ENCODE measurements at places on chromosomes 16 and 17.
A peak's percentile ranks its signal among the peaks of the same experiment; 100 is the strongest.

DNA sequence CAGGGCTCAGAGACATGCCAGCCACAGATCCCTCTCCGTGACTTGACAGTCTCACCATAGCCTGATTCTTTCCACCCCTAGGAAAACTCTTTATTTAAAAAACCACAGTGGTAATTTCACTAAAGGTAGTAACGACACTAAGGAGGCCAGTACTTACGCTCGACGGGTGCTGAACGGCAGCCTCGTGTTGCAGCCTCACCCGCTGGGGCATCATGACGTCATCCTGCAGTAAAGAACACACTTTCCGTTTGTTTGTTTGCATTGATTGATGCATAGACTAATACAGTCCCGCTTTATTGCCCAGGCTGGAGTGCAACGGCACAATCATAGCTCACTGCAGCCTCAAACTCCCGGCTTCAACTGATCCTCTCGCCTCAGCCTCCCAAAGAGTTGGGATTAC, 65.1 kb upstream of the METRNL start:
- DNase-seq, result no peak

- no peak for DNase-seq
Observed at GRCh38 chr17:39365242-39365641, 36.2 kb downstream of the FBXL20 start.

- DNase-seq, result no peak
Observed at GRCh38 chr17:4050971-4051370, 86.7 kb upstream of the ATP2A3 start.

GRCh38 chr16:66004699-66005098, 361.8 kb upstream of the CDH5 start:
- DNase-seq, result no peak

DNA sequence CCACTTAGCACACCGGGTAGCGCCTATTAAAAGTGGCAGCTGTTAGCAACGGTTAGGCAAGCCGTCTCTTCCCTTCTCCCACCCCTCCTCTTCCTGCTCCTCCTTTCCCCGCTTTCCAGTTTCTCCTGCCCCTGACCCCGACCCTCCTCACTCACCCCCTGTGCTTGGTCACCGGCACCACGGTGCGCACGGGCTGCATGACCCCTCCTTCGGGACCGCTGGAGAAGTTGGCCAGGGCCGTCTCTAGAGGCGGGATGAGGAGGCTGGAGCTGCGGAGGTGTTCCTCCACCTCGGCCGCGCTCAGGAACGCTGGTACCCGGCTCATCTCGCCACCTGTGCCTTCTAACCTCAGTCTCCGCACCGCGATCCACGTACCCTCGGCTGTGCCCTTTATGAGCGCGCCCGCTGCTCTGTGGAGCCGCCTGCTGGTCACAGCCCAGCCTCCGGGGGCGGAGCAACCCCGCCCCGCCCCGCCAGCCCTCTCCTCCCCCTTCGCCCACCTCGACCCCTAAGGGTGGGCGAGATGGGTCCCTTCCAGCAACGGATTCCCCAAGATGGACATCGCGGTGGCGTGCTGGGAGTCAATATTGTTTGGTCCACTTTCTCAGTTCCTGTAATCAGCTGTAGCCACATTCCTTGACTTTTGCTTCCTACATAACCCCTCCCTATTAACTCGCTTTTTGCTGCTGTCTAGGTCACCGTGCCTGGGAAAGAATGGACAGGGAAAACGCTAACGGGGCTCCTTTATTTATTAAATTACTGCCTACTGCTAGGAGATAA, at the start of gene CRYM:
TSS of gene CRYM (minus strand) at position 364 of the 780 bp plus-strand sequence. CDS start at position 325, 39 bp downstream.
- peak; percentile 13 for DNase-seq

- no peak for DNase-seq
Observed at GRCh38 chr17:40373324-40373723, 8.8 kb upstream of the GJD3 start.

DNA sequence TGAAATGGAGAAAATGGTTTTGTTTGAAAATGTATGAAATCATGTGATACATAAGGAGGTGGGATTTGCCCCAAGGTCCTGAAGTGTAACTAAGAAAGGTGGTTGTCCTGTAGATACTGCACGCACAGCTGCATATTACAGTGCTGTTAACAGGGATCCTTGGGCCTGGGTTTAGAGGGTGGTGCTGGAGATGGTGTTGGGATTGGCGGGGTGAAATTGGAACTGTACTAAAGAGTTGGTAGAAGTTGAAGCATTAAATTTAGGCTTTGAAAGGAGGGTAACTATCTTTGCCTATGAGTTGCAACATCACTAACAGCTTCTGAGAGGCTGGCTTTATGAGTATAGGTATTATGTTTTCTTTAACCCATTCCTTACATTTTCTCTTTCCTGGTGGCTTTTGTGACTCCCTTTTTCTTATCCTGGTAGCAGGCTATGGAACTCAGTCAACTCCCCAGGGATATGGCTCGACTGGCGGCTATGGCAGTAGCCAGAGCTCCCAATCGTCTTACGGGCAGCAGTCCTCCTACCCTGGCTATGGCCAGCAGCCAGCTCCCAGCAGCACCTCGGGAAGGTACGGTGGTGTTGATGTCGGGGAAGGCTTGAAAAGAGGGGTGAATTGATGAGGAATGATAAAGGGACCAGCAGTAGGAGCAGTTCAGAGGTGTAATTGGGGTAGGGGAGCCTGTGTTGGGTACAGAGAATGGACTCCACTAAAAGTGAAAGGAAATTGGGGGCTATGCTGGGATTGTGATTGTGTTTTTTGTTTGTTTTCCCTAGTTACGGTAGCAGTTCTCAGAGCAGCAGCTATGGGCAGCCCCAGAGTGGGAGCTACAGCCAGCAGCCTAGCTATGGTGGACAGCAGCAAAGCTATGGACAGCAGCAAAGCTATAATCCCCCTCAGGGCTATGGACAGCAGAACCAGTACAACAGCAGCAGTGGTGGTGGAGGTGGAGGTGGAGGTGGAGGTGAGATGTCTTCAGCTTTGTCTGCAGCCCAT, 3.8 kb downstream of the FUS start:
- DNase-seq, result no peak

GRCh38 chr17:50173335-50173941, 7.6 kb downstream of the SGCA start:
- no peak for DNase-seq

DNA sequence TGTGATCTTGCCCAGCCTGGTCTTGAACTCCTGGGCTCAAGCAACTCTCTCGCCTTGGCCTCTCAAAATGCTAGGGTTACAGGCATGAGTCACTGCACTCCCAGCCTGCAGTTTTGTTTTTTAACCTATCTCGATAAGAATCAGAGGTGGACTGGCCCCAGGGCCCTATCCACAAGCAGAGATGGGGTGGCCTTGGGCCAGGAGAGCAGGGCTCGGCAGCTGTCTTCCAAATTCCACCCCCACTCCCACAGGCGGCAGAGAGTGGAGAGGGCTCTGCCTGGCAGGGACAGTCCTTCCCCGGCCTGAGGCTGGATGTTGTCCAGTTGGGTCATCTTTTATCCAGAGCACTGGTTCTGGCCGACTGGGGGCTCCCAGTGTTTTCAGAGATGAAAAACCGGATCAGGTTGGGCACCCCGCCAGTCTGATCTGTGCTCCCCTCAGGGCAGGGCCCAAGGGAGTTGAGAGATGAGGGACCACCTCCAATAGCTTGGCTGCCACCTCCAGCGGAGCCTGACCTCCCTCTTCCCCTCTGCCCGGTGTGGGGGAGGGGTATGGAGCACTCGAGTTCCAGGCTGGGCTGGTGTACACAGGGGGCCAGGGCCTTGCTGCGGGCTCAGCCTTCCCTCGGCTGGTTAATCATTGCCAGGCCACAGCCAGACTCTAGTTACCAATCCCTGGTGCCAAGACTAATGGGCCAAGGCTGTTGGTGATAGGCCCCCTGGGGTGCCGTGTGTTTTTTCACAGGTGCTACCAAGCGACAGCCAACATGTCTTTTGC, 30.3 kb upstream of the MYO15B start:
- no peak for DNase-seq

DNA sequence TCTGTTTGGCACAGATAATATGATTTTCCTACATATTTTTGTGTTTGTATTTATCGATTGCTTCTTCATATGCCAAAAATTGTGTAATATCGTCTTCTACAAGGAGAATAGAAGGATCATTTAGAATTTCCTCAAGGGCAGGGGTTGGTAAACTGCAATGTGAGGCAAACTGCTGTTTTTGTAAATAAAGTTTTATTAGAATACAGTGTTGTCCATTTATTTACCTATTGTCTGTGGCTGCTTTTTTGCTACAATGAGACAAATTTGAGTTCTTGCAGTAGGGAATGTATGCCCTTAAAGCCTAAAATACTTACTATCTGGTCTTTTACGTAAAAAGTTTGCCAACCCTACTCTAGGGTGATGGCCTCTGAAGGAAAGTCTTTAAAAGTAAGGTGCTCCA, 509.5 kb downstream of the TMEM114 start:
- DNase-seq, result no peak

GRCh38 chr17:81048827-81049371, 13.9 kb downstream of the BAIAP2 start:
- no peak for DNase-seq

DNA sequence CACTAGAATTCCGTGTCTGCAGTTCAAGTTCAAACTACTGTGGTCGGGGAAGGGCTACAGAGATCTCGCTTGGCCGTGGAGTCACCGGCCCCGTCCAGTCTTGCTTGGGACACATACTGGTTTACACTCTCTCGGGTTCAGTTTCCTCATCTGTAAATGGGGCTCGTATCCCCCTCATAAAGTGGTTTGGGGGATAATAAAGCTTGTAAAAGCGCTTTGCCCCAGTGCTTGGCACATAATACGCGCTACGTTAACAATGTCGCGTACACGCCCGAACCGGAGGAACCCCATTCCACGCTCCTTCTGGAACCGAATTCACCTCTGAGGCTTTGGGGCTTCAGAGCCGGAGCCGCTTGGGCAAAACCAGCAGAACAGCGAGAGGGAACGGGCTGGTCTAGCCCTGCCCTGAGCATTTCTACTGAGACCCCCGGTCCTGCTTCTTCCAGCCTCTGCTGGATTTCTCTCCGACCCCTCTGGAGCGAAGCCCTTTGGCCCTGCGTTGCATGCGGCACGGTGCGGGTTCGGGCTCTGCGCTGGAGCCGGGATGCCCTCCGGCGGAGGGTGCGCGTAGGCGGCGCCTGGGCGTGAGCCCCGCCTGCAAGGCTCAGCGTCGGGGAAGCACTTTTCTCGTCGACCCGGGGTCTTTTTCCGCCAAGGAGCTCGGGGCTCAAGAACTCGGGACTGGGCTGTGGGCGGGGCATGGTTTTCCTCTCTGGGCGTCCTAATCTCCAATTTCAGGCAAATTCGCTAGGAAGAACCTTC, 26.1 kb upstream of the HOXB13 start:
- no peak for DNase-seq

All from activated CD4-positive, alpha-beta T cell treated with anti-CD3 and anti-CD28 coated beads, Interleukin-2, amount 50 U/mL, for 4 hours (primary cell).